Lung microvascular endothelial cell (primary cell): ENCODE measurements at places on chromosomes 1 and 21. TPM values are rescaled to one million over a fixed set of nuclear protein-coding genes. Genes with fewer than 3 reads are reported as not detected.

Gene PRPF38B
- 5.9 and 9.9 TPM in 2 replicates for total RNA-seq

Gene SIM2
- not detected in 2 replicates for total RNA-seq

Gene KANK4
- not detected in 2 replicates for total RNA-seq

Gene COL24A1
- total RNA-seq = under 0.01 TPM in 1 of 2 replicates, not detected in the other

GRCh38 chr1:151984313-151984956, 9.2 kb downstream of the S100A10 start:
- no peak for DNase-seq

DNA sequence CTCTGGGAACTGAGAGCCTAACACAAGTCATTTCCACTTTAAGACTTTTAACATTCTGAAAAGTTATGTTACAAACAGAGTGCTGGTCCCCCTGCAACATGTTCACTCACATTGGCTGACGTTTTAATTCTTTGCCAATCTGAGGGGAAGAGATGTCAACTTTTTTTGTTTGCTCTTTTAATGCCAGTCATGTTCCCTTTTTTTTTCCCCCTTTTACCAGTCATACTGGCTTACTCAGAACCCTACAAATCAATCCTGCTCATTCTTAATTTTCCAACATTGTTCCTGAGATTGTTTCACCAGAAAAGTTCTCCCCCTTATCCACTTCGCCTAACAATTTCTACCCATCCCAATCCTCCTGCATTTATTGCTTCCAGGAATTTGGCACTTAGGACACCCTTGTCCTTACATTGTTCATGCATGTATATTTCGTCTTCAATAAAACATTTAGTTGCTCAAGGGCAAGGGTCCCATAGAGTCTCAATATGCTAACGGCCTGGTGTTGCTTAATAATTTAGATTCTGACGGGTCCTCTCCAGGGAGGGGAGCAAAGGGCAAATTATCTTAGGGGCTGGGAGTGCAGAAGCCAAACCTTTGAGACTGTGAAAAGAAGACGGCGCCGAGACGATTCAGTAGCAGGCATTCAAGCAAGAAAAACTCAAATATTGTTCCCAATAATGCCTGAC, 624 bp upstream of the CR1L start:
- DNase-seq = no peak

- DNase-seq = no peak
Measured at GRCh38 chr1:227335242-227336020, 17.1 kb upstream of the CDC42BPA start.

GRCh38 chr21:43317959-43318358, 109.0 kb downstream of the SIK1 start:
- DNase-seq = no peak

DNA sequence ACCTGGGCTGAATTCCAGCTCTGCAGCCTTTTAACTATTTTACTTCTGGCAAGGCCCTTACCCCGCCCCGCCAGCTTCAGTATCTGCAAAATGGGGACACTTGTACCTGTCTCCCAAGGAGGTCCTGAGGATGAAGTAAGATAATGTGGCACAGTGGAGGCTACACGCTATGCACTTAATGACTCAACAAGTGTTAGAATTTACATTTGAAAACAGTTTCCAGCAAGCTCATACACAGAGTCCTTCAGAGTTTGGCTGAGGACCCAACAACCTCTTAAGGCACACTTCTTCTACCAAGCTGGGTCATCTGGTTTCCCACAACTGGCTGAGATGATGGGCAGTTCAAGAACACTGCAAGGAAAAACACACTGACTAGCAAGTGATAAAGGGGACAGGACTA, 30.2 kb upstream of the SLC22A15 start:
- no peak for DNase-seq

- DNase-seq = no peak
Measured at GRCh38 chr1:31704271-31705079, 658 bp upstream of the COL16A1 start.

- no peak for DNase-seq
Measured at GRCh38 chr1:71170925-71171324, 90.1 kb upstream of the ZRANB2 start.

- no peak for DNase-seq
Measured at GRCh38 chr1:18583326-18583941, 47.2 kb upstream of the PAX7 start.

DNA sequence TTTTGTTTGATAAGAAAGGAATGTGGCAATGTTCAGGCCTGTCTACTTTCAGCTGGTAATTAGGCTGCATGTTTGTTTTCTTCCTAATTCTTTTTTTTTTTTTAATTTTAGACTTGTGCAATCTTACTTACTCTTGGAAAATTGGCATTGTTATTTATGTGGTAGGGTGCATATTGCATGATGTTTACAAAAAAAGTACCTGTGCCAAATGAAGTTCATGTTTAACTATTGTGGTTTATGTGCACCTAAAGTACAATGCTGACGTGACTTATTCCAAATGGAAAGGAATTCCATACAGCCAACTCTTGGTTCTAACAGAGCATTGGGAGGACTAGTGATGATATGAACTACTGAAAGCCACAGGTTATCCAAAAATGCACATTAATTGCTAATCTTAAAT, 51.0 kb downstream of the KCNK2 start:
- DNase-seq = no peak

GRCh38 chr1:8597455-8597854, 220.0 kb downstream of the RERE start:
- DNase-seq = no peak

DNA sequence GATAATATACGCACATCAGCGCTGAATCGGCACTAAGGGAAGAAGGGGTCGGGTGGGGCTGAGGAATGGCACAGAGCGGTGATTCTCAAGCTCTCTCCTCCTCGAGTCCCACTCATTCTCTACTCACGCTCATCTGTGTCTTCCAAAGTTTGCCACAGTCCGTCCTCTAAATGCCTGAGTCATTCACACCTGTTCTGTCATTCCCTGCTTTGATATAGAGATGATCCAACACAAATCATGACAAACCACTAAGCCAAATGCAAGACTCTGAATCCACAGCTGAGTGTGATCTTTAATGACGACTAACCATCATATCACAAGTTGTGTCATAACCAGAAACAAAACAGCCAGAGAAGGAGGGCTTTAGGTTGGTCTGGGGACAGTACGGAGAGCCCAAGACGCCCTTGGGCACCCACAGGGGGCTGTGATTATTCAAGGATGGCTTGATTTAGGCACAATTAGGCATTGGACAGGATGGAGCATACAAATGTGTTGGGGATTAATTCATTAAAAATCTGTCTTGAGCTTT, 501.5 kb downstream of the KIF26B start:
- no peak for DNase-seq

GRCh38 chr21:44530903-44531605, 8.9 kb downstream of the KRTAP10-1 start:
- DNase-seq = no peak

- DNase-seq = peak; percentile 15
Measured at GRCh38 chr1:153750026-153750995, 22.5 kb downstream of the INTS3 start.

DNA sequence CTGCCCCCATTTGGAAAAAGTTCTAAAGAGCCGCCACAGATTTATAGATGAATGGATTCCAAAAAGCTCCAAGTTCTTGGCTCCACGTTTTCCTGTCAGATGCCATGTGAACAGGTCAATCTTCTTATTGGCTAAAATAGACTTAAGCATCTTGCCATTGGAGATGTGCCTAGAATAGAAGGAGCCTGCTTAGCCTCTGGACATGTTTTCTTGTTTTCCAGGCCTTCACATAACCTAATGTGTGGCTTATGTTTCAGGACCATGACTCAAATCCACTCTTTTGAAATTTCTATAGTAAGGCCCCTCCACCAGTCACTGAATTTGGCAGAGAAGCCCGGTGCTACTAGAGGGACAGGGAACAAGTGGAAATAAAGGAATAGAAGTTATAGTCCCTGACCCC, 31.5 kb downstream of the PHC2 start:
- DNase-seq = no peak

DNA sequence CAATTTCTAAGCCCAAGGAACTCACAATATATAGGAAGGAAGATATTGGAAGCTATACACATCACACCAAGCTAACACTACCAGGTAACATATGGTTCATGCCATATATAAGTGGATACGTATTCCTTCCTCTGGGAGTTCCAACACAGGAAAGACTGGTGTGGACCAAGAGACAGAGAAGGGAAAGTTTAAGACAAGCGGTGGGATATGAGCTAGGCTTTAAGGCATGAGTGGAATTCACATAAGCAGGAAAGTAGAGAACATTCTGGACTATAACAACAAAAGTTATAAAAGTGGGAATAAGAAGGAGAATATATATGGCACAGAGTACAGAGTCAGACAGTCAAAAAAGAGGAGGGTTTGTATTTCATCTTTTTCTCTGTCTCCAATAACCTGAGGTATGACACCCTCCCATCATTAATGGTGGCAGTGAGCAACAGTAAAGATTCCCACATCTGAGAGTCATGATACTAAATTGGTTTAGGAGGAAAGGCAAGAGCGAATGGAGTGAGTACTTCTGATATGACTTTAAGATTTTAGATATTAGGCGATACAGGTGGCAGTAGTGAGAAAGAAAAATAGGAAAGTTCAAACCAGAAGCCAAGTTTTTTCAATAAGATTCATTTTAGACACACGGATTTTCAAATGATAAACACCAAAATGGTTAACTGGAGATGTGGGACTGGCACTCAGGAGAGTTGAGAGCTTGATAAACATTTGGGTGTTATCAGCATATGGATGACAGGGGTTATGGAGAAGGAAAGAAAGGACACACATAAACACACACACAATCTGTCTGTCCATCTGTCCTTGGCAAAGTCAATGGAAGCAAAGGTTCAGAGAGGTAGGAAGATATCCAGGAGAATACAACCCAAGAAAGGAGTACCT, 87.4 kb upstream of the TTC39A start:
- DNase-seq = peak; percentile 65

DNA sequence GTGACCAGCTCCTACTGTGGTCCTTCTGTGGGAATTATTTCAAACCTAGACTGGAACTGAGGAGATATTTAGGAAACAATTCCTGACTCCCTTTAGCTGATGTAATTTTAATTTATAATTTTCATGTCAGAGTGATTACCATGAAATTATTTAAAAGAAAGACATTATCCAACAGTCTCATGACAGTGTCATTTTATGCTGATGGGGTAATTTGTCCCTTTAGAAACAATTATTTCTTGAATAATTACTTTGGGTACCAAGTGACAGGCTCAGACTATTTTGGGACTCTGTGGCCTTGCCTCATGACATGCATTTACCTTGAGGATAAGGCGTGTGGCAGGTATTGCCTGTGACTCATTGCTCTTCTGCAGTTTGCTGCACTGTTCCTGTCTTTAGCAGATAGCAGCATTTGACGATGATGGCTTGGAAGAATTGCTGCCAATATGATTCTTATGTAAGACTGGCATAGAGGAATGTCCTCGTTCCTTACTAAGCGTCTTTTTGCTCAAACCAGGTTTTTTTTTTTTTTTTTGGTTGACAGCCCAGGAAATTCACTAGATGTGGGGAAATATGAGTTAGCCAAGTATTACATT, 206.0 kb upstream of the HMCN1 start:
- DNase-seq = no peak

- no peak for DNase-seq
Measured at GRCh38 chr1:205287076-205287475, 34.5 kb downstream of the NUAK2 start.

GRCh38 chr1:43803646-43804045, 96.3 kb downstream of the ST3GAL3 start:
- DNase-seq = no peak

- DNase-seq = no peak
Measured at GRCh38 chr1:206729507-206729906, 41.1 kb upstream of the IL19 start.

- DNase-seq = no peak
Measured at GRCh38 chr1:209746451-209747165, 9.2 kb upstream of the TRAF3IP3 start.

- DNase-seq = no peak
Measured at GRCh38 chr1:29829448-29830344, 593.4 kb downstream of the PTPRU start.

DNA sequence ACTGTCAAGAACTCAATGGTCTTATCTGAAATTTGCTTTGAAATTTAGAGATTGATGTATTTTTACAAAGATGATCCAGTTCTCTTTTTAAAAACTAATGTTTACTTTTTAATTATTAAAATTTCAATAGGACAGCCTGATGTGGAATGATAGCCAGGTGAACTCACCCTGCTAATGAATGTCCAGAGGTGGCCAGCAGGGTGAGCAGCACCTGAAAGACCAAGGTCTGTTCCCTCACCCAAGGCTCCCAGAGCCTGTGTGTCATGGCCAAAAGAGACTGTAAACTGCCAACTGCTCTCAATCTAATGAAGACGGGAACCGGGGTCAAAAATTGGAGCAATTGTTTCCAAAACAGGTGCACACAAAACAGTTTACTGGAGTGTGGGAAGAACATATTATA, 340.4 kb downstream of the DISC1 start:
- DNase-seq = no peak

GRCh38 chr1:22976461-22977243, 4.0 kb upstream of the LACTBL1 start:
- peak; percentile 88 for DNase-seq

DNA sequence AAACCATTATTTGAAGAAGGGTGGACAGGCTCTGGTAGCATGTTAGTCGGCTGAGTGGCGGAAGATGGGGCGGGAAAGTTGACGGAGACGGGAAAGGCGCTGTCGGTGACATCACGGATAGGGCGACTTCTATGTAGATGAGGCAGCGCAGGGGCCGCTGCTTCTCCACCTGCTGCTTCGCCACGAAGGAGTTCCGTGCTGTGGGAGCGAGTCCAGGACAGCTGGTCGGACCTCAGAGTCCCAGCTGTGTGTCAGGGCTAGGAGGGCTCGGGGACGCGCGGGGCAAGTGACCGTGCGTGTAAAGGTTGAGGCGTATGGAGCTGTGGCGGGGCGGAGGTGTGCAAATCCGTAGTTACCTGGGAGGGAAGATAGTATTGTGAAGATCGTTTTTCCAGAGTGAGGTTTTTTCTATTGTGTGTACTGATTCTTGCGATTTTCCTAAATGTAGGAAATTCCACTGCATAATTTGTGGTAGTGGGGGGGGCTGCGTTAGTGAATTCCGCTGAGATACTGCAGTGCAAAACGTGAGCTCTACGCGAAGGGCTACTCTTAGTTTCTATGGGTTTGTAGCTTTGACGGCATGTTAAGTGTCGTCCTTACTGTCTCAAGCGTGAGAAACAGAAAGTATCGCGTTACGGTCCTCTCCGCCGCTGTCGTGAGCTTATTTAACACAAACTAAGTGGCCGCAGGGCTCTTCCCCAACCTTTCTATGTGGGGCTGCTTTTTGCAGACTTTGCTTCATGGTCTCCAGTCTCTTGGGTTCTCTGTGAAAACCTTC, 111.2 kb upstream of the NBPF11 start:
- DNase-seq = peak; percentile 62

DNA sequence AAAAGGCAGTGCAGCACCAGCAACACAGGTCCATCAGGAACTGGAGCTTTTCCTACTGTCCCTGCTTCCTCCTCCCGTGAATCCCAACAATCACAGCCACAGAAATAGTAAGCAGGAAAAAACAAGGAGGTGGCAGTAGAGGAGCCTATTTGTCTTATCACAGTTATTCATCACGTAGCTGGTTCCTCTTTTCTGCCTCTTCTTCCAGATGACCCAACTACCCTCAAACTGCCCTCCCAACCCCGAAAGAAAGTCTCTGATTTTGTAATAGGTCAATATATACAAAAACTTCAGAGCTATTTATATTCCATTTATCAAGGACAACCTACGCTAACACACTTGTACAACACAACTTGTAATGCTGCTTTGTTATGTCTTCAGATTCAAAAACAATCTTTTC, 21.4 kb downstream of the GNB1 start:
- DNase-seq = no peak
